Ascending aorta (tissue), 2 donors: ENCODE measurements at places on chromosomes 11 and 22.

DNA sequence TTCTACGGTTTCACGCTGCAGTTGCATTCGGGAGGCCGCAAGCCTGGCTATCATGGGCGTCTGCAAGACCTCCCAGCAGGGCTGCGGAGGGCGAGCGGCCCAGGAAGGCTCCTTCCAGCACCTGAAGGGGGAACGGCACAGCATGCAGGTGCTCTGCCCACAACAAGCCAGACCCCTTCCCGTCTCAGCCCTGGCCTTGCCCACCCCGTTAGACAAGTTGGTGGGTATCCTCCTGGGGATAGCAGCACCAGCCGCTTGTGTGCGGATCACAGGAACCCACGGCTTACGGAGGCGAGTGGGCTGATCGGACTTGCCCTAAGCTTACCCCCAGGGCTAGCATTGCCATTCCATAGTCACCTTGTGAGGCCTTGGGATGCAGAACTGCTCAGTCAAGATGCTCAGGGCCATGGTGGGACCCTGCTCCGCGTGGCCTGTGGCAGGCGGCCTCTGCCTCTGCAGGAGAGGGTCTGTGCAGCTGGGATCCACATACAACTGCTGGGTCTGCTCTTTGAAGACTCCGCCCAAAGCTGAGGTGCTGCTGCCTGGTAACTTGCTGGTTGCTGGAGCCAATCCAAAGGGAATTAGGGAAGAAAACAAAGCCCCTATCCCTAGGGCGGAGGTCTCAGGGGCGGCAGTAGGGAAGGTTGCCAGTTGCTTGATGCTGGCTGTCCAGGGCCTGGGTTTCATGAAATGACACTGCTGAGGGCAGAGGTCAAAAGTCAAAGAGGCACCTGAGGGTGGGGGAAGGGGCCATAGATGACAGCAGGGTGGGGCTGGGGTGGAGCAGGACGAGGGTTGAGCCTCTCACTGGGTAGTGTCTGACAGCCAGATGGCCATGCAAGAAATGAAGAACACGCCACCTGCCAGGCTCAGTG is 1.4 kb upstream of the OSBPL5 start:
- DNase-seq = no peak

- no peak for DNase-seq
Measured at GRCh38 chr11:59243633-59244032, 30.9 kb upstream of the MPEG1 start.

GRCh38 chr11:2664376-2664775 is 35.4 kb downstream of the KCNQ1OT1 start:
- no peak for DNase-seq

DNA sequence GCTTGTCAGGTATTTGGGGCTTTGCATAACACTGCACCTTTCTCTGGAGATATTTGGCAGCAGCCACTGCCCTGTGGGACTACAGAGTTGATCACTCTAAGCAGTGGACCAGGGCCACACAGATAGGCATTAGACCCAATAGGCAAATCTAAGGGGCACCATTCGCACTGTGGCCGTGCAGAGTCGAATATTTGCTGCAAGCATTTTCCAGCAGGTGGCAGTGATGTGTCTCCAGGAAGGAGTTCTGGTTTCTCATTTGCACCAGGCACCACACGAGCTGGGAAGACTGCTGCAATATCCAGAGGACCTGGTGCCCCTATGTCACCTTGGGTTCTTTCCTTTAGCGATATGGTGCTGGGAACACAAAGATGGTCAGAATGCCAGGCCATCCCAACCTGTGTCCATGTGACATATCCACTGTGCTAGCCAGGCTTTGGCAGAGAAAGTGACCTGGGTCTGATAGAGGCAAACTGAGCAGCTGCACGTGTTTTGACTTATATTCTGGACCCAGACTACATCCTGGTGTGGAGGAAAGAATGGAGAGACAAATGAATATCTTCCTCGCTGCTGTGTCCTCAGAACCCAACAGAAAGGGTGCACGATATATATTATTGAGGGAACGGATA is 318.7 kb downstream of the BUD13 start:
- no peak for DNase-seq

DNA sequence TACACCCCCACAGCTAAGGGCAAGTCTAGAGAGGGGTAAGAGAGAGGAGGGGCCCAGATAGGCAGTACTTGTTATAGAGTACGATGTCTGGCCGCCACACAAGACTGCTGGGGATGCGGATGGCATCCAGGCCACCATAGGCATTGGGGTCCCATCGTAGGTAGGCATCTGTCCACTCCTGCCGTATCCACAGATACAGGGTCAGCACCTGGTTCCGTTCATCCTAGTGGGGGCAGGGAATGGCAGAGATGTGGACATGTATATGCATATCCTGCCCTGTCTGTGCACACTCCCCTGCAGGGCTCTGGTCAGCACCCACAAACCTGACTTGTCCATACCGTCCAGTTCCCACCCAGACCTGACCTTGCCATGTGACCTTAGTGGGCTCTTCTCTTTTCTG is 2.1 kb downstream of the CHRNA10 start:
- peak; percentile 35 for DNase-seq

DNA sequence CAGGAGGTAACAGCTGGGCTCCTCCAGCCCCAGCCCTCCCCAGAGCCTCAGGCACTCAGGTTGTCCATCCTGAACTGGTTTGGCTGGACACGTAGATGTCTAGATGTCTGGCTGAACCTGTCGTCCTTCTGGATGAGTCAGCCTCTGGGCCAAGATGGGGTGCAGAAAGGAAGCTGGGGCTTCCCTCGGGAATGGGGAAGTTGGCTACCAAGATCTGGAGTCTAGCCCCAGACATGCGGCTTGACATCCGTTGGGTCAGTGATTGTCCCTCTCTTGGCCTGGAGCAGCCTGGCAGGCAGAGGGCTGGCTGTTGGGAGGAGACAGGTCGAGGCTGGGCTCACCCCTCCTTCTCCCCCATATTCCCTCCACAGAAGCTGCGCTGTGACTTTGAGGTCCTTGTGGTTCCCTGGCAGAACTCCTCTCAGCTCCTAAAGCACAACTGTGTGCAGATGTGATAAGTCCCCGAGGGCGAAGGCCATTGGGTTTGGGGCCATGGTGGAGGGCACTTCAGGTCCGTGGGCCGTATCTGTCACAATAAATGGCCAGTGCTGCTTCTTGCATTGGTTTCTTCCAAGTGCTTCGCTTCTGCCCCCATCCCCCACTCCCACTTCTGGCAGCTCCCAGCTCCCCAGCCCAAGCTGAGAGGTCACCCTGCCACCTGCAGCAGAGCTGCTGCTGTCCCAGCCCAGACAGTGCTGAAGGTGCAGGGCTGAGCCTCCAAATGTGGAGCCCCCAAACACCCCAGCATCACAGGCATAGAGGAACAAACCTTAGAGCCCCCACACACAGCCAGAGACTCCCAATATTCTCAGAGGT is 1.3 kb downstream of the CST6 start:
- DNase-seq = no peak

DNA sequence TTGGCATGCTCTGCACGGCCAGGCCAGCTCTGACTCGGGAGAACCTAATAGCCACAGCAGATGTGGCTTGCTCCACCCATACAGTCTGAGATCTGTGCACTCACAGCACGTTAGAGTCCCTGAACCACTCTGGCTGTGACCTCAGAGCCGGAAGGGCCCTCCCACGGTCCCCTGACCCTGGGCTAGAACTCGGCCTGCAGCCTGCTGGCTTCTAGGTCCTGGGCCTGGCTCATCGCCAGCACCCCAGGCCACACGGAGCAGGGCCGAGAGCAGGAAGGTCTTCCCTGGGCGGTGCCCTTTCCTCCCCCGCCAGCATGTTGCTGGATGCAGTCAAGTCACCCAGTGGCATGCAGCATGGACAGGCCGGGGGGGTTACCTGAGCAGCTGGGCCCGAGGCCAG is 35.3 kb upstream of the TTLL12 start:
- DNase-seq = no peak

DNA sequence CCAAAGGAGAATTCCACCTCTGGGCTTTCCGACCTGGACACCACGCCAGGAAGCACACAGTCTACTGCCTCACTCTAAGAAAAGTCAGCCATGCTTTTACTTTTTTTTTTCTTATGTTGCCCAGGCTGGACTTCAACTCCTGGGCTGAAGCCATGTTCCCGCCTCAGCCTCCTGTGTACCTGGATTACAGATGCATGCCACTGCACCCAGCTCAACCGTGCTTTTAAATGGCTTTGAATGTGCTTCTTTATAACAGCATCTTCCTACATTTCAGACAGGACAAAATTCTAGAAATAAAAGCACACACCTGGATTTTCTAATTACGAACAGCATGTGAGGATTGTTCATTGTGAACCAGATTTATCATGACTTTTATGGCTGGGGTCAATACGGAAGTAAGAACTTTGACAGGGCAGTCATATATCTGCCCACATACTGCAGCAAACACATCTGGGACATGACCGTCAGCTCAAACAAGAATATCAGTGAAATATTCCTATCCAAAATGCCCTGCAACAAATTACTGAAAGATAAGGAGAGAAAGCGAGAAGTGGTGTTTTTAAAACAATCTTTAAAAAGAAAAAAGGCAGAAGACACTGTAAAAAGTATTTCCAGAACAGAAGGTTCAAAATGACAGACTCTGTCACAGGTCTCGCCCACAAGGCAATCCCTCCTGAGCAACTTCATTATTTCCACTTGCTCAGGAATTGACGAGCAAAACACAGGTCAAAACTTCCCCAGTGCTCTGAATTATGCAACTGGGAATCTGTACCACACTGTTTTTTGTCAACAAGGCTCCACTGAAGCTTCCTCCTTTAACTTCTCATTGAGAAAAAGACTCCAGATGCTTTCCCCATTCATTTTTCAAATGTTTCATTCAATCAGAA is 42.1 kb downstream of the PACSIN2 start:
- DNase-seq = no peak

DNA sequence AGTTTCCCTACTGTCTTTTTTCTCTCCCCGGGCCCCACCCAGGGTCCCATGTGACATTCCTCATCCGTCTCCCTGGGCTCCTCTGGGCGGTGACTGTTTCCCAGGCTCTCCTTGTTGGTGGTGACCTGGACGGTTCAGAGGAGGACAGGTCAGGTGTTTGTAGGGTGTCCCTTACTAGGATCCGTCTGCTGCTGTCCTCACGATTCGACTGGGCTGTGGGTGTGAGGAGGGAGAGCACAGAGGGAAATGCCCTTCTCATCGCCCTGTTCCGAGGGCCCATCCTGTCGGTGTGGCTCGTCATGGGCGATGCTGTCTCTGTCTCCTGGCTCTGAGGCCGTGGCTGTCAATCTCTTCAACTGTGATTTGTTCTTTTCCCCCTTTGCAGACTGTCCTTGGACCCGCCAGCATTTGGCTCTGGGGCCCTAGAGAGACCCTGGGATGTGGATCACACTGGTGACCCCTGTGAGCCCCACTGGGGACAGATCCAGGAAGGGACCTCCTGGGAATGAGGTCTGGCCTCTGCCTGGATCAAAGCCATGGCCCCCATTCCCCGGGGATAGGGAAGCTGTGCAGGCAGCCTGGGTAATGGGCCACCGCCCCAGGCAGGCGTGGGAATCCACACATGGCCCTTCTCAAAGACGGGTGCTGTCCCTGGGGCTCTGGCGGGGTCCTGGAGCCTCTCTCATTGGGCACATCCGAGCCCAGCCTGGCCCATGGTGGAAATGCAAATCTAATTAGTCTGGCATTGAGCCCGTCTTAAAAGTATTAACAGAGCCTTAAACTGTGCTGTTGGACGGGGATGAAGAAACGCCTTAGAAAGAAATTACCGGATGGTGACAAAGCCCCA is 46.8 kb upstream of the KCNQ1OT1 start:
- DNase-seq = no peak

DNA sequence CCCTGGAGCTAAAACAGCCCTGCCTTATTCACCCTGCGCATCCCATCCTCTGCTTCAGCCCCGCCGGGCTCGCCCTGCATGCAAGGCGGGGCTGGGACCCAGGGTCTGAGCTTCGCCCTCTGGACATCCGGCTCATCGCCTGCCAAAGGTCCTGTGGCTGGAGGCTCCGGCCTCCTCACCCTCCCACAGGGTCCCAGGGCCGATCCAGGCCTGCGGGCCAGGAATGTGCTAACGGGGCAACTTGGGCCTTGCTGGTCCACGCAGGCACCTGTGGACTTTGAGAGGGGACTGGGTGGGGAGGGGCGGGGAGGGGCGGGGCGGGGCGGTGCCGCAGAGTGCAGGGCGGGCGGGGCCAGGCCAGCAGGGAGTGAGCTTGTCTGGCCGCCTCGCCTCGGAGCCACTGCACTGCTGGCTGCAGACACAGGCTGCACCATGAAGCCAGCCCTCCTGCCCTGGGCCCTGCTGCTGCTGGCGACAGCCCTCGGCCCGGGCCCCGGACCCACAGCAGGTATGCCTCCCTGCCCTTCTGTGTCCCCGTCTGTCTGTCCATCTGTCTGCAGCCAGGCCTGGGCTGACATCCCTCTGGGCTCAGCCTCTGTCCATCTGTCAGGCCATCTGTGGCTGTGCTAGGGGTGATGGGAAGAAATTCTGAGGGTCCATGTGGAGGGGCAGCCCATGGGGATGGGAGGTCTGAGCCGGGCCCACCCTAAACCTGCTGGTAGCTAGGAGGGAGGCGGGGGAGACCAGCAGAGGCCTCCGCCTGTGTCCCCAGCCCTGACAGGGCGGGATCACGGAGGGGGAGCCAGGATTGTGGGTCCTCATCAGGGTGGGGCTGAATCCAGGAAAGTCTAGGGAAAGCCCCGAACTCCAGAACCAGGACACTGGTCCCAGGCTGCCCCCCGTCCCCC is at the start of gene SUSD2:
Gene SUSD2, plus strand, starts transcription at position 400 of the 908 bp plus-strand sequence. Its CDS starts 33 bp downstream, at position 433.
- no peak for DNase-seq

DNA sequence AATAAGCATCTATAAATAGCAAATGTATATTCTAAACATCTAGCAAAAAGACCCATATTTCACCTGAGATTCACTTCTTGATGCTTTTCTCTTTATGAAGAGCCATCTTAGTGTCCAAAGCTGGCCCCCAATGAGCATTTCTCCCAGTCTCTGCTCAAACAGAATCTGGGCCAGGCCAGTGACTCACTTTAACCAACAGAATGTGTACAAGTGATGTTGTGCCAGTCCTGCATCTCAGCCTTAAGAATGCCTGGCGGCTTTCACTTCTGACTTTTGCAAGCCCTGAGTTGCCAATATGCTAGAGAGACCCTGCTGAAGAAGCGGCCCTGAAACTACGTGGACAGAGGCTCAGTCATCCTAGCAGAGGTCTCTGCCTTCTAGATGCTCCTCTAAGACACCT is 6.9 kb upstream of the COPB1 start:
- no peak for DNase-seq

- peak; percentile 42 for DNase-seq
Measured at GRCh38 chr11:119488256-119488995, 65.5 kb upstream of the THY1 start.

DNA sequence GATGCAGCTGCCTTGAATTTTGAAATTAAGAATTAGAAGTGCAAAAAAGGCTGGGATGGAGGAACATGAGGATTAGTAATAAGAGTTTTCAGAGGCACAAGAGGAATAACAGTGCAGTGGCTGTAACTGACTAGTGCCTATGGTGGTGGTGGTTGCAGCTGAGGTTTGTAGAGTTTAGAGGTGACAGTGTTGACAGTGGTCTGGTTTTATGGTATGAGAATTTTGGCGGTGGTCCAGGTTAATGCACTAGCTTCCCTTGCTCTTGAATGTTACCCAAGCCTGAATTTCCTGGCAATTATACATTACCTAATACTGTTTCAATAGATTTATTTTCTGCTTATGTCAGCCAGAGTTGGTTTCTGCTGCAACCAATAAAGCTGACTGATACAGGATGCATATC is 112.8 kb upstream of the C11orf87 start:
- DNase-seq = no peak
